CD4-positive, alpha-beta memory T cell (primary cell): ENCODE measurements at places on chromosomes 3 and 15.

GRCh38 chr3:77345009-77345408 lies 305.1 kb downstream of the ROBO2 start:
- no peak for DNase-seq

DNA sequence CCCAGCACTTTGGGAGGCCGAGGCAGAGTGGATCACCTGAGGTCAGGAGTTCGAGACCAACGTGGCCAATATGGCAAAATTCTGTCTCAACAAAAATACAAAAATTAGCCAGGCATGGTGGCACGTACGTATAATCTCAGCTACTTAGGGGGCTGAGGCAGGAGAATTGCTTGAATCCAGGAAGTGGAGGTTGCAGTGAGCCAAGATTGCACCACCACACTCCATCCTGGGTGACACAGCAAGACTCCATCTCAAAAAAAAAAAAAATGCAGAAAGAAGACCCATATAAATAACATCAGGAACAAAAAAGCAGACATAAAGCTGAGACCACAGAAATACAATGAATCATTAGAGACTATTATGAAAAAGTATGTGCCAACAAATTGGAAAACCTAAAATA lies 235.2 kb upstream of the VEPH1 start:
- DNase-seq, result no peak

DNA sequence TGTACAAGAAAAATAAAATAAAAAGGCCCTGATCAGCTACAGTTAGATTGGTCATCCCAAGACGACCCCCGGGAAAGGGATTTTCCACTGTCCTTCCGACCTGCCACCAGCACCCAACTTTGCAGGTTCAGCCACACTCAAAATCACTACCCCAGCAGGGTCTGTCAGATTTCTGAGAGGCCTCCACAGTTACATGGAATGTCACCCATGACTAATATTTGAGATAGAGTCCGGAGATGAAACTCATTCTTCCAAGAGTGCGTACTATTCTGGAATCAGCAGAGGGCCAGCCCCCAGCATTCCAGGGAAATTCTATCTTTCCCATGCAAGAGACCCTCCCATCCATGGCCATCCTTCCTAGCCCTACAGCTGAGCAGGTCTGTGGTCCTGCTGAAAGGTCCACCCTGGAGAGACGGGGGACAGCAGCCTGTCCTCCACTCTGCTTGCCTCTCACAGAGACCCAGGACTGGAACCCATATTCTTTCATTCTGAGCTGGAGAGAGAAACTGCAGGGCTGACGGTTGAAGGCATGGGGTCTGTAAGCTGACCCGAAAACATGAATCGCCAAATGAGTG lies 5.8 kb downstream of the LIPC start:
- no peak for DNase-seq

DNA sequence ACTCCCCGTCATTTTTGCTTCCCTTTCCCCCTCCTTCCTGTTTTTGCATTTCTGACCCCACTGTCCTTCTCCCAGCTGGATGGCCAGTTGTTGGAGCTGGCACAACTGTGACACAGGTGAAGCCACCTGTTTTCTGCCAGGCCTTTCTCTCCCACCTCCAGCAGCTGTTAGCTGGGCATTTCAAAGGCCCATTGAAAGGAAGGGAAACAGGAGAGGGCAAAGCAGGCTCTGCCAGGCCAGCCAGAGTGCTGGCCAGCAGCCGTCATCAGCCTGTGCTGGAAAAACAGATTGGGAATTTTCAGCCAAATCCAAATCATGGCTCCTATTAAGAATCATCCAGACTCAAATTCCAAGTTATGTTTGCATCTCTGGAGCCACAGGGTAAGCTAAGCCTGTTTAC lies 155.2 kb upstream of the C2CD4B start:
- no peak for DNase-seq
